ENCODE measurements at places on chromosomes 6 and 20. TPM values are rescaled to one million over a fixed set of nuclear protein-coding genes. Genes with fewer than 3 reads are reported as not detected.

DNA sequence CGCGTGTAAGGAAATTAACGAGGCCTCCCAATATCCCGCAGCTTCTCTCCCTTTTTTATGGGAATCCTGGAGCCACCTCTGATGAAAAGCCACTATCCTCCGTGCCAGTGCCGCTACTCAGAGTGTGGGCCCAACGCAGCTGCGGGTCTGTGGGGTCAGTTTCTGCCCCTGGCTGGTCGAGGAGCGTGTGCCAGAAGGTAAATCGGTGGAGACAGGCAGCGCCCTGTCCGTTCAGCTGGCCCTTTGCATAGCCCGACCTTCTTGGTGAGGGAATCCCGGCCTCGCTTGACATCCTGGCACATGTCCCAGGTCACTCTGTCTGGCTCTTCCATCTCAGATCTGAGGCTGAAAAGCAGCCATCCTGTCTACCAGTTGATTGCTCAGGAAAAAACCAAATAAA, 4.6 kb downstream of the THBS2 start:
- DNase-seq, result no peak

GRCh38 chr6:13614126-13614925, 809 bp upstream of the NOL7 start:
- DNase-seq, result peak; percentile 75

DNA sequence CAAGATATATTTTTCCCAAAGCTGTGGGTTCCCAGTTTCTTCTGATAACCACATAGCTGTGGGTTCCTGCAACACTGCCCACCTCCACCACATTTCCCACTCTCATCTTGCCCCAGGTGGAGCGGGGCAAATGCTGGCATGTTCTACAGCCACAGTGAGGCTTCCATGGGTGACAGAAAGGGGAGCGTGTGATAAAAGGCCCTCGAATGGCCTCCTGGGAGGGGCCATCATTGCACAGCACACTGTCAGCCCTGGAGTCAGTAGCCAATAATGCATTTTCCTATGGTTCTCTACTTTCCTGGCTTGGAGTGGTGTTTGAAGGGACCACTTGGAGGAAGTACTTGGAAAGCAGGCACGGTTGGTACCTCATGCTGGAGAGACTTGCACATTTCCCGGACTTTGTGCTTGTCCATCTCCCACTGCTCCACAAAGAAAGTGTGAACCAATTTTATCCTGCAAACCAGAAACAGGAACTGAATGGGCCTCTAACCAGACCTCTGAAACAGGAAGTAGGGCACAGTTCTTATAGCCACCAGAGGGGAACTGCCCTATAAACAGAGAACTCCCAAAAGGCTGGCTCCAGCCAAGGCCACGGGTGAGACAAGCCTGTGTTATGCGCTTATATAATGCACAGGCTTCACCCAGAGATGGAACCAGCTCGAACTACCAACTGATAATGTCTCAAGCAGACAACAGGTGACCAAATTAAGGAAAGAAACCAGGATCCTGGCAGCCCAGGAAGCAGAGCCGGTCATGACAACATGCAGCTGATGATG, 8.6 kb downstream of the MAP3K5 start:
- DNase-seq, result peak; percentile 63

The PTCRA gene
- total RNA-seq, result not detected

The CRIP3 gene
- 0.77 TPM for total RNA-seq

Data from mucosa of descending colon (tissue), 3 donors.